ENCODE measurements at places on chromosomes 1 and 21.

DNA sequence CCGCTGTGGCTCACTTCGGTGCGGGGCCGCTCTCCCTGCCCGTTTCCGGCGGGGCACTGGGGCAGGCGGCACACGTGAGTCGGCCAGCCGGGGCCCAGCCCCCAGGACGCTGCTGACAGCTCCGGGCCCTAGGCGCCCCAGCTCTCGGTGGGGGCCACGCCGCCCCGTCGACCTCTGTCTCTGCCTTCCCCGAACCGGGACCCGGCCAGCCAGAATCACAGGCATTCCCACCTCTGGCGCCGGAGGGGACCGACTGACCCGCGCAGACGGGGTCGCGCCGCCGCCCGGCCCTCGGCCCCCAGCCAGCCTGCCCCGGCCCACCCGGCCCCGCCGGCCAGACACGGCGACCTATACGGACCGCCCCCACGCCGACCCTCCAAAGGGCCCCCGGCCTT lies 755 bp downstream of the SCMH1 start:
- DNase-seq: peak; percentile 45

DNA sequence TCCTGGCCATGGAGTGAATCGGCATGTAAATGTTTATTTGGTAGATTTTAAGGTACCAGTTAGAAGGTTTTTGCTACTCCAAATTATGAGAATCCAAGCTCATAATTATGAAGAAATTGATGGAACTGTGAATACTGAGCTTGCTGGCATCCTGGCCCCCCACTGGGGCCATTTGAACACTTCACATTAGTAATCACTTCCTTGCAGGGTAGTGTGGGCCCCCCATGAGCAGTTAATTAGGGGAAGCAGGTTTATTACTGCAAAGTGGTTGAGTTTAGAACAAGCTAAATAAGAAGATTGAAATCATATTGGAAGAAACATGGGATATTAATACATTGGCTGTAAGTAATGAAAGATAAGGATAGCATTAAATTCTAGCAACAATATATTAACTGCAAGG lies 86.7 kb downstream of the S1PR1 start:
- DNase-seq: no peak

- peak; percentile 79 for DNase-seq
Measured at GRCh38 chr1:153510984-153511410, 24.8 kb downstream of the S100A6 start.

DNA sequence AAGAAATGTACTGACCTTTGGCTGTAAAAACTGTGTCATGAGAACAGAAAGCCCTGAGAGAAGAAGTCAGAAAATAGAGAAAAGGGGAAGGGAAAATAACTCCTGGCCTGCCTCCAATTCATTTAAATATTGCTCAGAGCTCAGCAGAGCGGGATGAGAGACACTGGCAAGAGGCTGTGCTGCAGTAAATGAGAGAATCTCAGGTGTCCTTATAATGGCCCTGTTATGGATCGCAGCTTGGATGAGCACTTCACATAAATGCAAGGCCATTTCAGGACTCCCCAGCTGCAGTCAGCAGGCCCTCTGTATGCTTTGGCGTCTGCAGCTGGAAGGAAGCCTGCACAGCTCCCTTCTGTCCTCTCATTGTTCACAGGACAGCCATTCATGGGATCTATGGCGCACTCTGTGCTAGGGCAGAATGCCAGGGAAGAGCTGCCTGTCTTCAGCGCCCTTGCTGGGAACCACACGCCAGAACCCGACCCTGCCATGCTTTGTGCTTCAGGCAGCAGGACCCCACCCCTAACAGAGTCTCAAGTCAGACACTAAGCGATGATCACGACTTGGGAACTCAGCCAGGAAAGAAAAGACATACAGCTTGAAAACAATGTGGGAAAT lies 20.7 kb upstream of the ABCB10 start:
- no peak for DNase-seq

- no peak for DNase-seq
Measured at GRCh38 chr1:242690849-242691609, 166.5 kb upstream of the PLD5 start.

- no peak for DNase-seq
Measured at GRCh38 chr1:230661976-230662375, 19.7 kb downstream of the COG2 start.

DNA sequence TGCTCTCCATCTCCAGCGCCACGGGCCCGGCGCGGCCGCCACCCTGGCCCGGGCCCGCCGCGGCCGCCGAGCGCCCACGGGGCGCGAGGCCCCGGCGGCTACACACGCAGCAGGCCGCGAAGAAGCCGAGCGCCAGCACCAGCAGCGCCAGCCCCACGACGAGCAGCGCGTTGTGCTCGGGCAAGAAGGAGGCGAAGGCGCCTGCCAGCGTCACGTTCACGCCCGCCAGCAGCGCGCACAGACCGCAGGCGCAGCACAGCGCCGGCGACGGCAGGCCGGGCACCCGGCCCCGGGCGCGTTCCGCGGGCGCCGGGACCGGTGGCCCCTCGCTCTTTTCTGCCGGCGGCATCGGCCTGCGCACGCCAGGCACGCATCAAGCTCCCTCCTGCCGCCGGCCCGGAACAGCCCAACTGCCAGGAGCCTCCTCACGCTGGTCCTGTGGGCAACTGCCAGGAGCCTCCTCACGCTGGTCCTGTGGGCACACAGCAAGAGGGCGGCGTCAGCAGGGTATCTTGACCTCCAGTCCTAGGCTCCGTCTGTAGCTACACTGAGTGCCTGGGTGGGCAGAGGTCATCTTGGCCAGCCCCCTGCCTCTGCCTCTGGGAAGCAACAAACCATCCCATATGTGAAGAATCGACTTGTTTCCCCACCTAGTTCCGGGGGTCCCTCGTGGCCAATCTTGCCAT lies 18.1 kb downstream of the KNCN start:
- peak; percentile 40 for DNase-seq

Data from CD4-positive, alpha-beta T cell treated with Interleukin-4 for 1 hour (primary cell).